Fibroblast of skin of scalp (primary cell): ENCODE measurements at places on chromosomes 1 and 21.

GRCh38 chr21:36456729-36457414, 23.1 kb downstream of the CLDN14 start:
- DNase-seq = no peak

DNA sequence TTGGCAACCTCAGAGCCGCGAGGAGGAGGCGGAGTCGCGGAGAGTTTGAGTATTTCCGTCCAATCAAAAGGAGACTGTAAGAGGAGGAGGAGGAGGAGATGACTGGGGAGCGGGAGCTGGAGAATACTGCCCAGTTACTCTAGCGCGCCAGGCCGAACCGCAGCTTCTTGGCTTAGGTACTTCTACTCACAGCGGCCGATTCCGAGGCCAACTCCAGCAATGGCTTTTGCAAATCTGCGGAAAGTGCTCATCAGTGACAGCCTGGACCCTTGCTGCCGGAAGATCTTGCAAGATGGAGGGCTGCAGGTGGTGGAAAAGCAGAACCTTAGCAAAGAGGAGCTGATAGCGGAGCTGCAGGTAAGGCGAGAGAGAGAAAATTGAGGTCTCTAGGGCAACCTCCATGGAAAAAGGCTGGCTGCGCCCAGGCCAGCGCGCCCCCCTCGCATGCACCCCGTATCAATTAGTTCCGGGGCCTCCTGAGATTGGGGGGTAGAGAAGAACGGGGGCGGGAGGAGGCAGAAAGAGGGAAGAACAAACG, at the start of gene PHGDH:
PHGDH (plus strand) TSS at position 131 of the 538 bp plus-strand sequence; CDS start at position 220, 89 bp downstream.
- peak; percentile 94 for DNase-seq

DNA sequence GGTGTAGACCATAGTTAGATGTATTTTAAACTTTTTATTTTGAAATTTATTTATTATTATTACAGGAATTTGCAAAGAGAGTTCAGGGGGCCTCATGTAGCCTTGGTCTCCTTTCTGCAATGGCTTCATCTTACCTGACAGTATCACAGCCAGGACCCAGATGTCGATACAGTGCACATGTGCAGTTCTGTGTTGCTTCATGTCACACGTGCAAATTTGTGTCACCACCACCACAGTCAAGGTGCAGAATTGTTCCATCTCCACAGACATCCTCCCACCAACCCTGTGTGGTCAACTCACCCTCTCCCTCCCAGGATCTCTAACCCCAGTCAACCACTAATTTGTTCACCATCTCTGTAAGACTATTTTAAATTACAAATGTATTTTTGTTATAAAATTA, 184.5 kb downstream of the CAMTA1 start:
- DNase-seq = no peak

- DNase-seq = peak; percentile 39
These were observed 601 bp downstream of the CEPT1 start for GRCh38 chr1:111140680-111140967.

DNA sequence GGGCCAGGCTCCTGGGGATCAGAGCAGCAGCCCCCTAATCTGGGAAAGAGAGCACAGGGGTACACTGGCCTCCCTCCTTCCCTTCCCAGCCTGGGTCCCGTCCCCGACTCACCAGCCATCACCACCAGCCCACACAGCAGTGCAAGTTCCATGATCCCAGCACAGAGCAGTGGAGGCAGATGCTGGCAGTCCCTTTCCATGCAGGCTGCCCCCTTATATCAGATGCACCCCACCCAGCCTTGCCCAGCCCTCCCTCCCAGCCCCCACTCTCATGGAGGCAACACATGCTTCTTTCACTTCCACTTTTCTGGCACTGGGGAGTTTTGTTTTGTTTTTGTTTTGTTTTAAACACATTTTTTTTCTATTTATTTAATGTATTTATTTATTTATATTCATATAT, at the start of gene PLA2G2D:
PLA2G2D (minus strand) TSS at position 190 of the 400 bp plus-strand sequence; CDS start at position 152, 38 bp downstream.
- no peak for DNase-seq

DNA sequence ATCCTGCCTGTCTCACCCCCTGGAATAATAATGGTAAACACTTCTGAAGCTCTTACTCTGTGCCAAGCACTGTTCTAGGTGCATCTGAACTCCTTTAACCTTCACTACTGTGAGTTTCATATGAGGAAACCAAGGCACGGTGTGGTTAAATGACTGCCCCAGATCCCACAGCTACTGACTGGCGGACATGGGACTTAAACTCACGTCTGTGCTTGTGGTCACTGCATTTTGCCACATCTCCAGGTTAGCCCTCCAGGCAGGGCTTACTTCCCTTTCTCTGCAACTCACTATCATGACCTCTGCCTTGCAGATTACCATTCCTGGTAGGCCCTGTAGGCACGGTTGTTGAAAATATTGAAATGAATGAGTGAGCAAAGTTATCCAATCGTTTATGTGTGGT, 83.4 kb downstream of the ADSS2 start:
- DNase-seq = no peak

- DNase-seq = peak; percentile 46
These were observed 182.1 kb upstream of the DMRTA2 start for GRCh38 chr1:50605186-50605875.

DNA sequence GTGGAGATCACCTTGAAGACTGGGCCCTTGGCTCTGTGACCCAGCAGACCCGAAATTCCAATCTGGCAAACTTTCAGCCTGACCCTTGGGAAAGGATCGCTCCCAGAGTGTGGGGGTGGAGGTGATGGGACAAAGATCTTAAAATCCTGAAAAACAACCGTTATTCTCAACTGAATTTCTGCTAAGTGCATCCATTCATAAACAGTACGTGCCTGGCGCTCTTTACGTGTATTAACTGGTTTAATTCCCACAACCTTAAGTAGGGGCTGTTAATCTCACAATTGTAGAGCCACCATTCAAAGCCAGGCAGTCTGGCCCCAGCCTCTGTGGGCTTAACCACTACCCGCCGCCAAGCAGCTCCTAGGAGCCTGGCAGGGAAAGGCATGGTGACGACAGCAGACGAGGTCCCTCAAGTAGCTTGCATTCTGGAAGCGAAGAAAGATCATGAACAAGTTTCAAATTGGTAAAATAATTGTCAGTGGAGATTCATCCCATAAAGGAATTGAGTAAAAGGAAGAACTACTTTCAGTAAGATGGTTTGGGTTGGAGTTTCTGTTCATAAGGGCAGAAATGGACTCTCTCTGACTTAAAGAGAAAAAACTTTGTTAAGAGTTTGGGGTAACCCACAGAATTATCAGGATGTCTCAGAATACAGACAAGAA, 11.4 kb upstream of the RGS16 start:
- DNase-seq = peak; percentile 60

GRCh38 chr1:161739865-161740566, 9.6 kb upstream of the DUSP12 start:
- DNase-seq = no peak

GRCh38 chr1:102098081-102098480, 101.4 kb upstream of the OLFM3 start:
- DNase-seq = no peak
